ENCODE measurements at places on chromosomes 3 and 15. TPM values are rescaled to one million over a fixed set of nuclear protein-coding genes. Genes with fewer than 3 reads are reported as not detected.

DNA sequence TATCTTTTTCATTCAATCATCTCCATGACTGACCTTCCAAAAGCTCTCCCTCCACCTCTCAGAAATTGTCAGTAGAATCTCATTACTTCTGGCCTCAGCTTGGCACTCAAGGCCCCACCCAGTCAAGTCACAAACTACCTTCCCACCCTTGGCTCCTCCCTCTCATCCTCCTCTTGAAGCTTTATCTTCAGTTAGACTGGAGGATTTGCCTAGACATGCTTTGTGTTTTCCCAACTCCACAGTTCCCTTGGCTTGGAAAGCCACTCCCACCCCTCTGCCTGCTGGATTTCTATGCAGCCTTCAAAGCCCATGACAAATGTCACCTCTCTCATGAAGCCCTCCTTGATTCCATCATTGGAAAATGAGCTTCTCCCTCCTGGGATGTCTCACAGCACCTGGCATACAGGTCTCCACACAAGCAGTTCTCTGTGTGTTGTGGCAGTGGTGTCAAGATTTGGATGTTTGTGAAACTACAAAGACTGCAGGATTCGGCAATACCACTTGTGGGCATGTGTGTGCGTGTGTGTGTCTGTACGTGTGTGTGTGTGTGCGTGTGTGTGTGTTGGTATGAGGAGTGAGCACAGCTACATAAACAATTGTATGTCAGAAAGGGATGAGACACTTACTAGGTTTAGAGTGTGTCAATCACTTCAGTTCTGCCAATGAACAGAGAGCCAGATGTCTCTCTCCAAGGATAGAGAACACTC lies 45.3 kb upstream of the VPS8 start:
- no peak for DNase-seq

DNA sequence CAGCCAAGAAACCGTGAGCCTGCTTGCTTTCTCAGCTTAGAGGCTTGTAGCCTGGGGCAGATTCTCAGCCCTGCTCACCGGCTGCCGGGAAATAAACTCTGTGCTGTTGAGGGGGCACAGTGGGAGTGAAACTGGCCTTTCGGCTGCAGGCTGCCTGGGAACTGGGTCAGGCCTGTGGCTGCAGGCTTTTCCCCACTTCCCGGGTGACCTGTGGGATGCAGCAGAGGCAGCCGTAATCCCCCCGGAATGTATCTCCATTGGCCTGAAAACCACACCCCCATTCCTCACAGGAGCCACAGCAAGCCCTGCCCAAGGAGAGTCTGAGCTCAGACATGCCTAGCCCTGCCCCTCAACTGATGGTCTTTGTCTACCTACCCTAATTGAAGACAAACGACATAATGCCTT lies 110.9 kb downstream of the STXBP5L start:
- DNase-seq = no peak

Gene GRAMD2A
- 0.65 TPM for total RNA-seq

DNA sequence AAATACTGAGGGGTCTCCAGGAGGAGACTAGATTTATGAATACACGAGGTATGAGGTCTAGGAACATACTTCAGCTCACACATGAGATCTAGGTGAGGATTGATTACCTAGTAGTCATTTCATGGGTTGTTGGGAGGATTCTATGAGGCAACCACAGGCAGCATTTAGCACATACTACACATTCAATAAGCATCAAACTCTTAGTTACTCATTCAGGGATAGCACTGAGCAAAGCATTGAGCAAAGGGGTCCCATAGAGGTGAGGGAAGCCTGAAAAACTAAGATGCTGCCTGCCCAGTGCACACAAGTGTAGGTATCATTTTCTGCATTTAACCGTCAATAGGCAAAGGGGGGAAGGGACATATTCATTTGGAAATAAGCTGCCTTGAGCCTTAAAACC lies 4.5 kb downstream of the CCR5 start:
- no peak for DNase-seq
